ENCODE measurements at places on chromosomes 11 and 22.

DNA sequence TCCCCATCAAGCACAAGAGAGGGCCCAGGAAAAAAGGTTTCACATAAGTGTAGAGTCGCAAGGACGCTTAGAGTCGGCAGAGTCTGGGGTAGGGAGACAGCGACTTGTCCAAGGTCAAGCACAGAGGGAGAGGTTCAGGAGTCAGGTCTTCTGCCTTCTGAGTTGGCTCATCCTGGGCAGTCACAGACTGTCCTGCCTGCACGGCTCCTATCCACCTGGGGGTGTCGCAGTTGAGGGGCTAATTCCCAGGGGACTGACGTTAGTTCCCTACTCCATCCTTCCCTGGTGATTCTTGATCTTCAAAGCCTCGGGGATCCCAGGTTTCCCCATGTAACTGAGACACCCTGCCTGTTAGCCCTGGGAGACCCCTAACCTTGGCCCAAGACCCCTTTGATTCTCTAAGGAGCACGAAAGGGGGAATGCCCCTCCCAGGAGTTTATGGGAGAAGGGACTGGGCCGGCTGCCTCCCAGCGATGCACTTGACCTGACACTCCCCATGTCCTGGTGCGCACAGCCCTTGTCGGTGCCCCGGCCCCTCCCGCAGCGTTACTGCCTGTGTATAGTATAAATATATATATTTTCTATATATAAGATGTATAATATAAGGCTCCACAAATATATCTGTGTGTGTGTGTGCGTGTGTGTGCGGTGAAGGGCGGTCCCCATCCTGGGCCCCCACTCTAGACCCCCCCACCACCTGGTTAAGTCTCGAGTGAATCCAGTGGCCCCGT, 14.7 kb upstream of the TAB1 start:
- DNase-seq = peak; percentile 23

DNA sequence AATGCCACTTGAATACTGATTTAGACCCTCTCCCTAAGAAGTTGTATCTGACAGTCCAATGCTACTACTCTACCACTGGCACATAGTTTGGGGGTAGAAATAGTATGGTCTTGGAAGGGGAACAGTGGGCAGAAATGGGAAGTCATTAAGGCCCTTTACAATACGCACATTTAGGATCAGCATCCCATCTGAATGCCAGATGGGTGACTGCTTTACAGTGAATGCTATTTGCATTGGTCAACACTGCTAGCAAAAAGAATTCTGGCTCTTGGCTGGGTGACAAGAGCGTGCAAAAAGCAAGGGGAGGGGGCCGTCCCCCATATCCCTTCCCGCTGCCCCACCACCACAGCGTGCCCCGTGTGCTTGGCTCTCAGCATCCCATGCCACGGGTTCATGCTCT, 104.7 kb upstream of the BID start:
- no peak for DNase-seq

DNA sequence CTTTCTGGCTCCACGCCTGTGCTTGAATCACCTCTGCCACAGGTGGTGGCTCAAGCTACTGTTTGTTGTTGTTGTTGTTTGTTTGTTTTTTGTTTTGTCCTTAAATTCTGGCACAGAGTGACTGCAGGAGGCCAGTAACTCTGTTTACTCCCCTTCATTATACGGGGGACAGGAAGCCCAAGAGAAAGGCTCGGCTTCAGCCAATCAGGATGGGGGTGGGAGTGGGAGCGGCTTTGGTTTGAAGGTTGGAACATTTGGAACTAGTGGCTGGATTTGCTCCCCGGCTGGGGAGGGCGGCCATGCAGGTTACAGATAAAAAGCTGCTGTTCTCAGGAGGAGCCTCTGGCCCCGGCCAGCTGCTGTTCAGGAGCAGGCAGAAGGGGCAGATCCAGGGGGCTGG, 19.7 kb upstream of the CABP2 start:
- DNase-seq = no peak

DNA sequence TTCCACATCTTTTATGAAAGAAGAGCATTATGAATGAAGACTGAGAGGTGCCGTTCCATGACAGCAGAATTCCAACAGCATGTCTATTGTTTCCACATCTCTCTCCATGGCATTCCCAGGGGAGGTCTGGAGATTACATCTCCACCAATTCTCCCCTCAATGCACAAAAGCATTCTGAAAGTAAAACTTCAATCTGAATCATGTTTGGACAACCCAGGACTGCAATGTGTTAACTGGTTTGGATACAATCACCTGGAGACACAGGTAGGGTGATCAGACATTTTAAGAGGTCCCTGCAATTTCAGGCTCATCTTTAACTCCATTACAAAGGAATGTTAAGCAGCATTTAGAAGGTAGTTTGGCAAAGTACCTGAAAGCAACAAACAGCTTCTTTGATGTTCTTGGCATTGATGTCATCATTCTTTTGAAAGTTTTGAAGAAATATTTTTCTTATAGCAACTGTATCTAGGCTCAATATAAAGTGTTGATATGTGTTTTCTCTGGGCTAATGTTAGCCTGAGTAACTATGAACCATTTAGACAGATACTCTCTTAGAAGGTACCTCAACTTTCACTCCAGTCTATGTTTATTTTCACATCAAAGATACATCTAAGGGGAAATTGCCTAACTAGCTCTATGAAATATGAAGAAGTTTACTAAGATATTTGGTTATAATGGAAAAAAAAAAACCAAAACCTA, 181.4 kb upstream of the MTMR2 start:
- DNase-seq = no peak

DNA sequence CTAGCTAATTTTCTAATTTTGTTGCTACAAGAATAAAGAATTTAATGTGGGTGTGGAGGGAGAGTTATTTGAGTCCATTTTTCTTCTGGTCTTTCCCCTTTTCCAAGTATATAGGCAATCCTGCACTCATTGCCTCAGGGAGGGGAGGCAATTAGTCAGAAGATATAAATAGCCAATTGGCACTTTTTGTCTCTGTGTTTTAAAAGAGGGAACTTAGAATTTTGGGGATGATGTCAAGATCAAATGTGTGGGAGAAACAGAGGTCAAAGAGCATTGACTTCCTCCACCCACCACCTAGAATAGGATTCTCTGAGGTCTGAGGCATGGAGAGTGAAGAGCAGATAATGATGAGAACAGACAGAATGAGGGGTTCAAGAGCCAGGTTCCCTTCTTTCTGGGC, 120.3 kb upstream of the ZC3H12C start:
- peak; percentile 2 for DNase-seq

DNA sequence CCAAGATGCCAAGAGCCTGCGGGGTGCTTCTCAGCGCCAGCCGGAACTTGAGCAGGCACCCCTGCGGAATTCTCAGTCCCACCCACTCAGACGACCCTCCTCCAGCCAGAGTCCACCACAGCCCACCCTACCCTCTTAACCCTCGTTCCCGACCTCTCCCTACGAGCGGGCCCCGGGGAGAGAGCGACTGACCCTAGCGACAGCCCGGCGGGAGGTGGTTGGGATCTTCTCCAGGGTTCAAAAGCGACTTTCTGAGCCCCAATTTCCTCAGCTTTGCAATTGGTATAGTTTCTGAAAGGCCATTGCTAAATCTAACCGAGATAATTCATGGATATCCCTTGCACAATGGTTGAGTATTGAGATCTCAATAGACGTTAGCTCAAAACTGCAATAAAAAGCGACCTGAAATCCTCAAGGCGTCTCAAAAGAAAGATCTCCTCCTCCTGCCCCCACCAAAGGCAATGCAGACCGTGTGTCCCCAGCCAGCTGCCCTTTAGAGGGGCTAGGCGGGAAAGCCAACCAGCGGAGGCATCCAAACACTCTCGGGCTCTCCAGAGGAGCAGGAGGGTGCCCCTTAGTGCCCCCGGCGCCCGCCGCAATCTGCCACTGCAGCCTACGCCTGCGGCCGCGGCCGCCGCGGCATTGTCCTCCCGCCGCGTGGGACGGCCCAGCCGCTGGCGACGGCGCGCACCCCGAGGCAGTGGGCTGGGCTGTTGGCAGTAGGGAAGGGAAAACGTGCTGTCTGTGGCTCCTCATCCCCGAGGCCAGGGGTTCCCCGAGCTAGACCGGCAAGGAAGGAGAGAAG, 1.5 kb upstream of the SLC6A5 start:
- DNase-seq = no peak

- no peak for DNase-seq
These were observed 38.9 kb downstream of the OR10A6 start for GRCh38 chr11:7892059-7892699.

DNA sequence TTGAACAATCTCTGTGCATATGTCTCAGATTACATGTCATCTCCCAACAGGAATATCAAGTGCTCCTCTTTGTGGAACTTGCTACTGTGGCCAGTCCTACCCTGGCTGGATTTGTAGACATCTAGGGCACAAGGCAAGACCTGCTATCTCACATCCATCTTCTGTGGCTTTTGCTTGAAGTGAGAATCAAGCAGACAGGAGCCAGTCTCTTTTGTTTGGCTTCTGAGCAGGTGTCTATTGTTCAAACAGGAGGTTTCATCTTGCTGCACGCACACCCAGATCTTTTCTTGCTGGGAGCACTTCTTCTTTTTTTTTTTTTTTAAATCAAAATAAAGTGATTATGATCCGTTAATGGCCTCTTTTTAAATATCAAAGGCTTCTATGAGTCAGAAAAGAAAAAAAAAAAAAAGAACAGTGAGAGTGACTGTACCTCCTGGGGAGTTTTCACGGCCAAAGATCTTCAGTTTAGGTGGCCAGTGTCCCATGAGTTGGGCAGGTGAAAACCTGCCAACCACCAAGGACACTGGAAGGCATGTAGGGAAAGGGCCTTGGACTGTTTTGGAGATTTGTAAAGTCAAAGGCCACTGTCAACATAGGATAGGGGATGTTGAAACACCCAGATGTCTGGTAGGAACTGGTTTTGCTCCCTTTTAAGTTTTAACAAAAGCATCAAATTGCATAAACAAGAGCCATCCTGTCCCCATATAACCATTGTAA, 78.1 kb downstream of the CD44 start:
- DNase-seq = peak; percentile 13

DNA sequence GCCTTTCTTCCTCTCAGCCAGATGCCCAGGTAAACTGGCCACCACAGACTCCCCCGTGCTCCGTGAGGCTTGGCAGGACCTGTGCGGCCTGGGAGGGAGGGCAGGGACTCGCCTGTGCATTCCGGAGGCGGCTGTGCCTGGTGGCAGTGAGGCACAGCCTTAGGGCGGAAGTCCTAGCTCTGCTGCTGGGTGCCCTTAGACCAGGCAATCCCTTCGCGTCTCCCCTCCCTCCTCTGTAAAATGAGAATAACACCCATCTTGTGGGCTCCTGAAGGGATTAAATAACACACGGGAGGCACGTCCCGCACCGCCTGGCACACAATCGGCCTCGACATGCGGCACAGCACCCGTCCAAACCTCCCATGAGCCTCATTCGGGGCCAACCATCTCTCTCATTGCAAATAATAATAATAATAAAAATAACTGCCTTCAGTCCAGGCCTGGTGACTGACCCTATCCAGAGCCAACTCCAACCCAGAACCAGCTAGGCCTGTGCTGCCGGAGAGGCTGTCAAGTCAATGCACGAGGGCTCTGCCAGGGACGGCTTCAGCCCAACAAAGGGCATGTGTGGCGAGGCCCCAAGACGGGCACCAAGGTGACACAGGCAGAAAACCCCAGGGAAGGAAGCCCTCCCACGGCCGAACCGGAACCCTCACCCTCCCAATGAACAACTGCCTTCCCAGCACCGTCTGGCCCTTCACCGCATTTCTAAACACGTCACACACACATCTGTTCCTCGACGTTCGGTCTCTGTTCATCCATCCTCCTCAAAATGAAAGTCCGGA, 8.2 kb downstream of the LTO1 start:
- DNase-seq = no peak

DNA sequence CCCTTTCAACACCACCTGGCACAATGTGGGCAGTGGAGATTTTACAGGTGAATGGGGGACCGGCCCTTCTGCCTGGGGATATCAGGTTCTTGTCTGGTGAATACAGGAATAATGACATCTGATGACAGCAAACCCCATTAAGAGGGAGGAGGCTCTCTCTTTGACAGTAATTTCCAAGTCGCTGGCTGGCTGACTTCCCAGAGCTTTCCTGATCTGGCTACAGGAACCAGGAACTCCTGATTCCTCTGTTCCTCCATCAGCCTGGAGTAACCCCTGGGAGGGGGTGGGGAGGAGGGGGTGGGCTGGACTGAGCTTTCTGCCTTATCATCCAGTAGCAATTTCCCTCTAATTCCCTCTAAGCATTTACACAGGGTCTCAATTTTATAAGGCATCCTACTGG, 3.7 kb upstream of the MIEF1 start:
- DNase-seq = no peak

DNA sequence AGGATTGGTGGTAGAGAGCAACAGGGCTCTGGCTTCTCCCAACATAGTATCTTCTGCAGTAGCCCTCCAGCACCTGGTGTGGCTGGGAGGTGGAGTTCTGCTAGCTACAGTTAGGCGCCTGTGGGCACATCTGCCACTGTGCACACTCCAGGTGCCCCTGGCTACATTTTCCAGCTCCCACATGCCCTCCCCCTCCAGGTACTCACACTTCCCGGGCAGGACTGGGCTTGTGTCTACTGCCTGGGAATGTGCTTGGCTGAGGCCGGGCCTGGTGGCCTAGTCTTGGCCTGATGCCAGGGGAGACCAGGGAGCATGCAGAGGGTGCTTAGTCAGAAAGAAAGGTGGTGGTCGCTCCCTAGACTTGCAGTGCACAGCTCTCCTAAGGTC, 15.8 kb downstream of the PHLDB1 start:
- peak; percentile 95 for DNase-seq

DNA sequence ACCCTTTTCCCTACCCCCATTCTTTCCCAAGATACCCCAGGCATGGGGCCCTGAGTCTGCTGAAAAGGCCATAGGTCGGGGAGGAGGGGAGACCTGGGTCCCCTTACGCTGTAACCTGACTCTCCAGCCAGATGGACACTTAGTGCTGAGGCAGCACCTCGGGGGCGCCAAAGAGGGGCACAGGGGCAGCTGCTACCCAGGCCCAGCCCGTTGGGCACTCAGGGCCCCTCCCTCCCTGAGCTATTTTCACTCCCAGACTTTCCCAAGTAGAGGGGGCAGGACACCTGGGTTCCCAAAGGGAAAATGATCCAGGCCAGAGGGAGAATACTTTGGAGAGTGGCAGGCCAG, 933 bp downstream of the ACTN3 start:
- DNase-seq = no peak

DNA sequence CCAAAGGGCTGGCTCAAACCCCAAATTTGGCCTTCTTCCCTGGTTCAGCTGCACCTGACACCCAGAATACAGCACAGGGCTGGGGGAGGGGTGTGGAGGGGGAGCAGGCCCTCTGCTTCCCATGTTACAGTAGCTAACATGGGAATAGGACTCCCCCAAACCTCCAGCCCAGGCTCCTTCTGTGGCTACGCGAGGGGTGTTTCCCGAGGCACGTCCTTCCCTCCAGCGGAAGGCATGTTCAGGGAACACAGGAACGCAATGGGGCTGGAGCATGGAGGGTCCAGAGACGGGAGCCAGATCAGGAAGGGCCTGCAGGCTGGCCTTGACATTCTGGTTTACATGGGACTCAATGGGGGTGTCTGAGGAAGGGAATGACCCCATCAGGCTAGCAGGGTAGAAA, 11.8 kb upstream of the IGLL1 start:
- DNase-seq = no peak

All from MCF 10A (cell line).